ENCODE measurements at places on chromosomes 5 and 9. TPM values are rescaled to one million over a fixed set of nuclear protein-coding genes. Genes with fewer than 3 reads are reported as not detected.

The TLR4 gene
- 38.6 TPM for total RNA-seq

- no peak for DNase-seq
Observed at GRCh38 chr5:149457393-149457763, 78.3 kb upstream of the IL17B start.

GRCh38 chr5:4627131-4627530, 513.0 kb upstream of the ADAMTS16 start:
- DNase-seq, result no peak

DNA sequence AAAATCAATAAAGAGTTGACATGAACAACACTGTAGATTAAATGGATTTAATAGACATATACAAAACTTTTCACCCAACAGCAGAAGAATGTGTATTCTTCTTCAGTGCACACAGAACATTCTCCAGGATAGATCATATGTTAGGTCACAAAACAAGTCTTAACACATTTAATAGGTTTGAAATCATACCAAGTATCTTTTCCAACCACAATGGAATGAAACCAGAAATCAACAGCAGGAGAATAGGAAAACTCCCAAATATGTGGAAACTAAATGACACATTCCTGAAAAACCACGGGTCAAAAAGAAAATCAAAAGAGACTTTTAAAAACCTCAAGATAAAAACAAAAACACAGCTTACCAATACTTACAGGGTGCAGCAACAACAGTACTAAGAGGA, 790.1 kb upstream of the ZNF608 start:
- no peak for DNase-seq

DNA sequence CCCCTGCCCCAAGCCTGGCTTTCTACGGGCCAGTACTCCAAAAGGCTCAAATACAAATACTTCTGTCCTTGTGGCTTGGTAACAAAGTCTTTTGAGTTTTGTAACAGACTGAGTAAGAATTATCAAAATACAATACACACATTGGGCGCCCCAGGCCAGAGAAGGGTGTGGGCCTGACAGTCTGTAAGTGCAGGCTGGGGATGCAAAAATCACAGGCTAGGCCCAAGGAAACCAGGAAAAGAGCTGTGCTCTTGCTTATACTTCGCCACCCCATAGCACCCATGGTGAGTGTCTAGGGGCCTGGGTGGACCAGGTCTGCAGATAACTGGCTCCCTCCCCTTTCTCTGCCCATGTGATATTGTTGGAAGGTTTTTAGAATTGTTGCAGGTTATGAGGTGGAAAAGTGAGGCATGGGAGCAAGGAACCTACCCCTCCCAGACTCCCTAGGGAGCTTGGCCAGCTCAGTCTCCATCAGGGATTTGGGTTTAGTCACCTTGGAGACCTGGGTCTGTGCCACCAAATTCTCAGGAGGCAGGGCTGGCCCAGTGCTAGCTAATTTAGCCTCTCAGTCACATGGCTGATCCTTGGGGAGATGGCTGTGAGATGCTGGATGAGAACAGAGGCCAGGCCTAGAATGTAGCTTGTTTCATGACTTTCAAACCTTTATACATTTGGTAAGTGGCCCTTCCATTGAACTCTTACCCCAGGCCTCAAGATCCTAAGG, 72.9 kb downstream of the TARS1 start:
- DNase-seq, result no peak

DNA sequence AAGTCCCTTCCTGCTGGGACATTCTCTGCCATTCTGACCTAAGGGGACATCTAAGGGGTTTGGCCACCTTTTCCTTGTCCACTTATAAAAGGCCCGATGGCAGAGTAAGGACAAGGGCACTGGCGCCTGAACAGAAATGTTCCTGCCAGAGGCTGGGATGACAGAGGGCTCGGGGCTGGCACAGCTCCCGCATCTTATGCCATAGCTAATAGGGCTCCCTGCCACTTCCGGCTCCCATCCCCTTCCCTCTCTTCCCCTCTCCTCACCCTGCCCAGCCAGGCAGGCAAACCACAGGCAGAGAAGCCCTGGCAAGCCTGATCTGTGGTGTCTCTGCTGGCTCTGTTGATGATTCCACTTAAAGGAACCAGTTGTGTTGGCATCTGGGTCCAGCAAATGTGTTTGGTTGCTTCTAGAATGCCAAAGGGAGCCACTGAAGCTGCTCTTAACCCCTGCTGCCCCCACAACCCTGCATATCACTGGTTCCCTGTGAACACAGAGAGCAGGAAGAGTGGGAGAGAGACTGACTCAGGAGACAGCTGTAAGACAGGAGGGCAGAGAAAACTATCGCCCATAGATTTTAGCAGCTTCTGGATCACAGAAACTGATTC, 18.4 kb upstream of the ADRA1B start:
- DNase-seq, result no peak

DNA sequence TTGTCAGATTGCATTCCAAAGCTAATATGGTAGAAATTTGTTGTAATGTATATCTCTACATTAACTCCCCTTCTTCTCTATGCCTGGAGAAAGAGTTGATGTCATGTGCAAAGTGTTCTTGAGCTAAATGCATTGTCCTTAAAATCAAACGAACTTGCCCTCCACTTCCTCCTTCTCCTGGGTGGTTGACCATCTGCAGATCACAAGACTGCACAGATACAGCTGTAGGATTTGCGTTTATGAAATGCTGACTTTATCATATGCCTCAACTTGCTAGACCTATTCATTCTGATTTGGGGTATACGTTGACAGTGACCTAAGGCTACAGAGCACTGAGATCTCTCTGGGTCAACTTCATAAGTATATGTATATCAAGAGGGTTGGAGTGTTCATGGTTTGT, 8.3 kb downstream of the TRIM32 start:
- no peak for DNase-seq

- no peak for DNase-seq
Observed at GRCh38 chr5:87020099-87020934, 247.4 kb upstream of the RASA1 start.

- DNase-seq, result no peak
Observed at GRCh38 chr9:127599550-127599891, 12.6 kb upstream of the STXBP1 start.

DNA sequence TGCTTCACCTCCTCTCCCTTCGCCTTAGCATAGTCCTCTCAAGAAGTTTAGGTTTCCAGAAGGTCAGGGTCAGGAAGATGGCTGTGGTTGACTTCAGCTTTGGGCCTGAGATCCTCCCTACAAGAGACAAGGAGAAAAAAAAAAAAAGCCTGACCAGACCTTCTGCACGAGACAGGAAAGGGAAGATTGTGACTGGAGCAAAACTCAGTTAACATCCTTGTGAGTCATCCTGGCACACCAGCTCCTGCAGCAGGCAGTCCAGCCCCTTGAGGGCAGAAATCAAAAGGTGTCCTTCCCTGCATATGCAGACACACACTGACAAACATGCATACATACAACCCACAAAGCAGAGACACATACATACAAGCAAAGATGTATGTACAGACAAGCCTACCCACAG, 18.0 kb upstream of the ENHO start:
- DNase-seq, result peak; percentile 64

DNA sequence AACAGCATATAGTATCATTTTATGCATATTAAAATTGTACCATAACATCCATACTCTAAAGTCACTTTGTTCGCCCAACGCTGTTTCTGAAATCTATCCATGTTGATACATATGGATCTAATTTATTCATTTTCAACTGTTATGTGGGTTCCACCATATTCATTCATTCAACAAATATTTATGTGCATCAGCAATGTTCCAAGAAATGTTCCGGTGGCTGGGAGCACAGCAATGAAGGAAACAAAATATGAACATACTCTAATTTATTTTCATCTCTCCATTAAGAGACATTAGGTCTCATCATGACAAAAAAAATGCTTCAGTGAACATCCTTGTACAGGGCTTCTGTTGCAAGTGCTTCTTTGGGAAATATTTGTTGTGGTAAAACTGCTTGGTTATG, 75.4 kb downstream of the MARCHF3 start:
- DNase-seq, result no peak

DNA sequence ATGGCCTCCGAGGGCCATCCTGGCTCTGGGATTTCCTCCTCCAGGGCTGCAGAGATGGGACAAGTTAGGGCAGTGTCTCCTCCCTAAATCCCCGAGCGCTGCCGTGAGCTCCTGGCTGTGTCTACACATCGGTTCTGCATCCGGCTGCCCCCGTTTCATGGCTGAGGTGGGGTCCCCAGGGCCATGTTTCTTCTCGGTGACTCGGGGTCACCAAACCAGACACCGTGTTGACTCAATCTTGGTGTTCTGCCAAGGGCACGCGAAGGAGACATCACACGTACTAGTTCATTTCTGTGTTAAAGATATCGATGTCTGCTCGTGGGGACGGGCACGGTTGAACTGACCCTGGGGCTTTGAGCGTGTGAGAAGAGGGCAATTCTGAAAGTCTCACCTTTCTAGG, 60.7 kb downstream of the COL5A1 start:
- DNase-seq, result no peak

GRCh38 chr9:97933297-97933998, 4.5 kb downstream of the HEMGN start:
- DNase-seq, result no peak

Data from endothelial cell of umbilical vein (primary cell).